Activated naive CD4-positive, alpha-beta T cell treated with anti-CD3 and anti-CD28 coated beads for 36 hours (primary cell): ENCODE measurements at places on chromosomes 1 and 21.

GRCh38 chr1:8390707-8391106 is 72.8 kb downstream of the SLC45A1 start:
- no peak for DNase-seq

DNA sequence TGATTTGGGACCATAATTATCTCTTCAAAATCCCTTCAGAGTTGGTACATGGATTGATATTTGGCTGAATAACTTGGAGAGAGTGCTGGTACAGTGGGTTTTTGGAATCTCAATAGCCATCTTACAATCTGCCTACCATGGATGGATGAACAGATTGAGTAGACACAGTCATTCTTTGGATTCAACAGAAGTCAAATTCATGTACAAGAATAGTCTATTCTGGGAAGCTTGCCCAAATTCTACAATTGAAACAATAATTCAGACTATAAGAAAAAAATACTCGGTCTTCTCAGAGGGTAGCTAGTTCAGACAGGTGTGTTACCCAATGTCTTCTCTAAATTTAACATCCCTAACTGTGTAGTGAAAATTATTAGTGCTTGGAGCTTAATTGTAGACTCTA is 574.0 kb downstream of the LRRIQ3 start:
- DNase-seq = no peak

DNA sequence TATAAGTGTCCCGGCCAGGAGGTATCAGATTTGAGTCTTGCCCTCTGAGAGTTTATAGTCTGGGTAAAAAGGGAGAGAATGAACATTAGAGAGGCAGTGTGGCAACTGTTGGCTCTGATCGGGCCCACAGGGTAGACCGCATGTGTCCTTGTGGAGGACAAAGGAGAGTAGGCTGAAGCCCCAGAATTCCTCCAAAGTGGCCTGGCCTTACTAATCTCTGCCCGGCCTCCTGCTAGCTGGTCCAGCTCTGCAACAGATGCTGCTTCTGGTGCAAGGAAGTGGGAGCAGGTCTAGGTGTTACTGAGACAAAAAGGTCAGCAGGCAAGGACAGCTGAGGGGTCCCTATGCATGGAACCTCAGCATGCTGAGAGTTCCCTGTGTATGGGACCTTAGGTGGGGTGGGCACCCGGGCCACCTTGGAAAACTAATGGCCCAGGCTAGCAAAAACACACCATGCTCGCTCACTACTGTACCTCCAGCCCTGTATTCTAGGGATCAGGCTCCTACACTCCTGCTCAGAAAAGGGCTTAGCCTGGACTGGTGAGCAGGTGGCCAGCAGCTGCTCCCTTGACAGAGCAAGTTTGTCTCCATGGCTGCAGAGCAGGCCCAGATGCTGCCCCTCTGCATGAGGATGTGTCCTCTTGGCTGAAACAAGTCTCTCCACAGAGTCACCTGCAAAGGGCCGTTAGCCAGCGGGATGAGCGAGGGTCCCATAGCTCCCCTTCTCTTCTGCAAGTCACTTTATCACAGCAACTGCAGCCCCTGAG is 30.3 kb upstream of the RGS16 start:
- DNase-seq = no peak

DNA sequence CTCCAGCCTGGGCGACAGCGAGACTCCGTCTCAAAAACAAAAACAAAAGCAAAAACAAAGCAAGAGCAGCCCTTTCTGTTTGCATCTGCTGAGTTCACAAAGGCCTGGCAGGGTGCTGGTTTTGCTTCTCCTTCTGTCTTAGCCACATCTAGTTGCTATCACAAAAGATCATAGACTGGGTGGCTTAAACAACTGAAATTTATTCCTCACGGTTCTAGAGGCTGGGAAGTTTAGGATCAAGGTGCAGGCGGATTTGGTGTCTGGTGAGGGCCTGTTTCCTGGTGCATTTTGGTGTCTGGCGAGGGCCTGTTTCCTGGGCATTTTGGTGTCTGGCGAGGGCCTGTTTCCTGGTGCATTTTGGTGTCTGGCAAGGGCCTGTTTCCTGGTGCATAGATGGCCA is 471.3 kb downstream of the CAMTA1 start:
- DNase-seq = no peak

- no peak for DNase-seq
These were observed 199.8 kb downstream of the USH2A start for GRCh38 chr1:216223486-216223885.

GRCh38 chr1:110637475-110637874 is 31.3 kb upstream of the KCNA2 start:
- no peak for DNase-seq

DNA sequence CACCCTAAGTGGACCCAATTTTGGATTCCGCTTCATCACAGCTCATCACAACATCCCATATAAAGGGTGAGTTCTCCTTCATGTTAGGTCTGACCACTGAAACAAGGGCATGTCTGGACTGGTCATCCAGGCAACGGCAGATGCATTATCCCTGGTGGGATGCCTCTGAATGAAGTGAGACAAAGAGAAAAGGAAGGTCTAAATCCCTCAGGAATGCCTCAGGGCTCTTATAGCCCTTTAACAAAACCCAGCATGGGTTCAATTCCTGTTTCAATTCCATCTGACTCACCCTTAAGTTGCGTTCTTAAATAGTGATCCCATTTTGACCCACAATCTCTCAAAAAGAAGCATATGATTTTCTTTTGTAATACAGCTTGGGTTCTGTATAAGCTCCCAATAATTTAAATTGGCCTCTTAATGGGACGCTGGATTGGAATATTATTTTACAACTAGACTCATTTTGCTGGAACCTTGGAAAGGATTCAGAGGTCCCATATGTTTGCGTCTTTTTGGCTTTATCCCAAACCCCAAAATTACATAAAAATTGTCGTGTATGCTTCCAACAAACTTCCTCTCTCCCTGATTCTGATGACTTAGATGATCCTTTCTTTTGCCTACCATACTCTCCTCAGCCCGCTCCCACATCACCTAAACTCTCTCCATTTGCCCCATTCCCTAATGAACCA is 287.4 kb upstream of the ZP4 start:
- DNase-seq = no peak

DNA sequence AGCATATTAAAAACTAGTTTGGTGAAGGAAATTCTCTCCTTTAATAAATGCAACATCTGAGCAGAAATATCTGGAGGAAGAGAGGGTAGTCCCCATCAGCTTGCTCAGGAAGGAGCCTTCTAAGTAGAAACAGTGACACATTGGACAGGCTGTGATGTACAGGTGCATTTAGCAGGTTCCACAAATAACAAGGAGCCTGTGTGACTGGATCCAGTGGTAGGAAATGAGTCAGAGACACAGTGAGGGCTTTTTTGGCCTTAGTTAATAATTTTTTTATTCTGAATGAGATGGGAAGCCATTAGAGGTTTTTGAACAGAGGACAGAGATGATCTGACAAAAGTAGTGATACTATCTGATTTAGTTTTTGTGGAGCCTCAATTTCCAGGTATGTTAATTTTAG is 738.9 kb upstream of the PTBP2 start:
- no peak for DNase-seq

DNA sequence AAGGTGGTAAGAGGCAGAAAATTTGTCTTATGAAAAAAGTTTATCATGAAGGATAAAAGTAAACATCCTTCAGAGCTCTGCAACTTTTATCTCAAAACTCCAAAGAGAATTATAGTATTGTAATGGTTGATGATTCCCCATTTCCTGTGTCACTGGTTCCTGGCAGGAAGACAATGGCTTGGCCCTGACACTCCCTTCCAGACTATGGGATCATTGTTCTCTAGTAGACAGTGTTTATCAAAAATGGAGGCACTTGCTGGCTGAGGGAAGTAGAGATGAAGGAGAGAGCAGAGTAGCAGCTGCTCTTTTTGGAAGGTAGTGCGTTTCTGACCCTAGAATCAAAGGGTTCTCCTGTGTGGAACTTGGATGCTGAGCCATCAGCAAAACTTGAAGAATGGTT is 145.9 kb upstream of the ATP1B1 start:
- DNase-seq = no peak

DNA sequence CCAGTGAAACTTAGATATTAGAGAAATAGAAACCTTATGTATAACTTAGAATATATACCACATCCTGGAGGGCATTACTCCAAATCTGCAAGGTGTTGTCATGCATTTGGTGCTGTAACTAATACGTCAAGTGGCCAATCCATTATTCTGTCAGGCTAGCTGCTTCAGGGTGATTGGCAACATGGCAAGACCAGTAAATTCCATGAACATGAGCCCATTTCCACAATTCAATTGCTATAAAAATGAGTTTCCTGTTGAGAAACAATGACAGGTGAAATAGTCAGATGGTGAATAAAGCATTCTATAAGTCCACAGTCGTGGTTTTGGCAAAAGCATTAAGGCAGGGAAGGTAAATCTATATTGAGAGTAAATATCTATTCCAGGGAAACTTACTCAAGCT is 566.0 kb downstream of the ADGRL2 start:
- DNase-seq = no peak

GRCh38 chr21:46199436-46200373 is 15.4 kb upstream of the SPATC1L start:
- DNase-seq = no peak

GRCh38 chr1:175788586-175789252 is 45.3 kb upstream of the TNR start:
- DNase-seq = no peak

GRCh38 chr21:35096959-35097358 is 47.9 kb upstream of the RUNX1 start:
- DNase-seq = peak; percentile 39

GRCh38 chr1:179313004-179313403 is 19.4 kb downstream of the SOAT1 start:
- DNase-seq = no peak

DNA sequence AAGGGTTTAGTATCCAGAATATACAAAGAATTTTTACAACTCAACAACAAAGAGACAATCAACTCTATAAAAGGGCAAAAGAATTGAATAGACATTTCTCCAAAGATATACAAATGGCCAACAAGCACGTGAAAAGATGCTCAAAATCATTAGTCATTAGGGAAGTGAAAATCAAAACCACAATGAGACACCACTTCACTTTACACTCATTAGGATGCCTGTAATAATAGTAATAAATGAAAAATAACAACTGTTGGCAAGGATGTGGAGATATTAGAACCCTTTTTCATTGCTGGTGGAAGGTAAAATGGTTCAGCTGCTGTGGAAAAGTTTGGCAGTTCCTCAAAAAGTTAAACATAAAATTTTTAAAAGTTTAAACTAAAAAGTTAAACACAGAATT is 7.0 kb upstream of the ABCD3 start:
- DNase-seq = no peak

GRCh38 chr1:78677788-78678187 is 28.2 kb downstream of the IFI44 start:
- DNase-seq = no peak

DNA sequence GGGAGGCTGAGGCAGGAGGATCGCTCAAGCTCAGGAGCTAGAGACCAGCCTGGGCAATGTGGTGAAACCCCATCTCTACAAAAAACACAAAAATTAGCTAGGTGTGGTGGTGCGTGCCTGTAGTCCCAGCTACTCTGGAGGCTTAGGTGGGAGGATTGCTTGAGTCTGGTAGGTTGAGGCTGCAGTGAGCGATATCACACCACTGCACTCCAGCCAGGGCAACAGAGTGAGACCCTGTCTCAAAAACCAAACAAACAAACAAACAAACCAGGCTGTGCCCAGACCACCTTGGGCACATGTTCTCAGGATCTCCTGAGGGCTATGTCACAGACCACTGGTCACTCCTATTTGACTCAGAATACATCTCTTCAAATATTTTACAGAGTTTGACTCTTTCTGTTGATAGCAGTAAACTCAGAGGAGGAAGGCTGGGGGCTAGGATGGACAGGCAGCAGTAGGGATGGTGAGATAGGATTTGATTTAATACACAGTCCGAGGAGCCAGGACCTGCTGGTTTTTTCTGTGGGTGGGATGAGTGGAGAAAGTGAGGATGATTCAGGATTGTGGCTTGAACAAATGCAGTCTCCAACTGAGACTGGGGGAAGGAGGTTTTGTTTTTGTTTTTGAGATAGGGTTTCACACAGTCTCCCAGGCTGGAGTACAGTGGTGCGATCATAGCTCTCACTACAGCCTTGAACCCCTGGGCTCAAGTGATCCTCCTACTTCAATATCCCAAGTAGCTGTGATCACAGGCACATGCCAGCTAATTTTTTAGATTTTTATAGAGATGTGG is 46.5 kb downstream of the OLFML3 start:
- DNase-seq = no peak

GRCh38 chr1:219443763-219444162 is 169.1 kb downstream of the ZC3H11B start:
- DNase-seq = no peak

DNA sequence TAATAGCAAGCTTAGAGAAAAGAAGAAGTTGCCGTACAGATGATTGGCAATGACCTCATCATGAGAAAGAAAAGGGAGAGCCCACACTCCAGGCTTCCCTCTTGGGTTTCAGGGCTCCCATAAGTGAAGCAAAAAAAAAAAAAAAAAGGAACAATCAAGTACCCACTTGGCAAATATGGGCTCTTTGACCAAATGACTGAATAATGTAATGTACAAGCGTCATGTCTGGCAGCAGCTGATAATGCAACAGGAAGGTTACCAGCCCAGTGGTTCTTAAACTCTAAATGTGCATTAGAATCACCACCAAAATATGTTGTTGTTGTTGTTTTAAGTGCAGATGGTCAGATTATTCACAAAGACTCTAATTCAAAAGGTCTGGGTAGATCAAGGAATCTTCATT is 13.5 kb downstream of the TNFSF4 start:
- DNase-seq = no peak
